Fibroblast of upper back skin (primary cell): ENCODE measurements at places on chromosomes 7 and 10.

- peak; percentile 42 for DNase-seq
These were observed 109.1 kb downstream of the MTERF1 start for GRCh38 chr7:91771394-91771793.

- DNase-seq, result peak; percentile 71
These were observed 34.2 kb downstream of the PARD3 start for GRCh38 chr10:34780818-34781380.

GRCh38 chr10:67914777-67915340, 30.4 kb downstream of the SIRT1 start:
- DNase-seq, result no peak

- peak; percentile 37 for DNase-seq
These were observed 15.2 kb upstream of the FRMPD2 start for GRCh38 chr10:48289501-48290238.

DNA sequence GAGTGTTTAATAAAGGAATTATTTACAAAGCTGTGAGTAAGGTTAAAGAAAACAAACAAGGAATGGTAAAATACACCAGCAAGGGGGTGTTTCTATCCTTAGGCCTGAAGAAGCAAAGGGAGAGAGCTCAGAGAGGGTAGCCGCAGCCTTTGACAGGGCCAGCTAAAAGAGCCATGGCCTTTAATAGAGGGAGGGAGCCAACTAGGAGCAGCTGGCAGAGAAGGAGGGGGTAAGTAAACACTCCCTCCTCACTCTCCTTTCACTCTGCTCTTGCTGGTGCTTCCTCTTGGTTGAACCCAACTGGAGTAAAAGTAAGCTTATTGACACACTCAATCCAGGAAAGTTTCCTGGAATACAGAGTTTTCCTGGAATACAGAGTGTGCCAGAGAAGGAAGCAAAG, 87.5 kb downstream of the CH25H start:
- no peak for DNase-seq

GRCh38 chr10:73577788-73578187, 13.4 kb downstream of the USP54 start:
- DNase-seq, result peak; percentile 31

DNA sequence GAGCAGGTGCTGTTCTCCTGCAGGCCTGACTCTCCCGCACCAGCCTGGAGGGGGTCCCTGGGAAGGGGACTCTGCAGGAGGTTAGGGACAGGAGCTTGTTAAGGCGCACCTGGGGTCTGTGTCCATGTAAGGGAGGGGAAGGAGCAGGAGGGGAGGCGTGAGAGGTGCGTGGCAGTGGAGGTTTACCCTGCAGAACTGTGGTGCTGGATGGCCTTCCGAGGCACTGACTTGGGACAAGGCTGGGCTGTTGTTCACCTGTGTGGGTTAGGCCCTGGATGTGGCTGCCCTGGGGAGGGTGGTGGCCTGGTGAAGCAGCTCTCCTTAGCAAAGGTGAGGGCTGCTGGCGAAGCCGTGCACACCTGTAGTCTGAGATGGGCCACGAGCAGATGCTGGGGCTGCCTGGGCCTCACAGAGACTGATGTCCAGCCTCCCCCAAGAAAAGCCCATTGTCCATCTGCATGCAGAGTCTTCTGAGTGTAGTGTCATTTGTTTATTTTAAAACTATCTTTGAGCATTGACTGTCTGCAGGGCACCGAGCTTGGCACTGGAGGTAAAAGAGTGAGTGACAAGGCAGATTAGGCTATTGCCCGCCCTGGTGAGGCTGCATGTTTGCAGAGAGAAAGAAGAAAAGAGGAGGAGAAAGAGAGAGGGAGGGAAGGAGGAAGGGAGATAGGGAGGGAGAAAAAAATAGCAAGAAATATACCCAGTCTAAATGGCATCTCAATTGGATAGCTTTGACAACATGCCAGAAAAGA, 225.3 kb downstream of the GLRX3 start:
- no peak for DNase-seq

GRCh38 chr10:112821663-112822062, 128.4 kb upstream of the TCF7L2 start:
- no peak for DNase-seq

DNA sequence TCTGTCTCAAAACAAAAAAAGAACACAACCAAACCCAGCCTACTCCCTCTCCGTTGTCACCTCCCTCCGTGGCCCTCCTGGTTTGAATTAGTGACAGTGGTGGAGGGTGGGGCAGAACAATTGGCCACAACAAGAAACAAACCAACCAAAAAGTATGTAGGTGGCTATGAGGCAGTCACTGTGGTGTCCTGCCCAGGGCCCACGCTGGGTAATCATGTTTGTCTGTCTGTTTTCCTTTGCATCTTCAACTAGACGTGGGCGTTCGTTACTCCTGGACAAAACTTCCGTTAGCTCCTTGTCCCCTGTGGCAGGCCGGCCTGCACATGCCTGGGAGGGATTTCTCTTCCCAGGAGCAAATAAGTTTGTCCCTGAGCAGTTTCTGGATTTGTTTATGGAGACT, 78.4 kb downstream of the XRCC2 start:
- no peak for DNase-seq

- peak; percentile 88 for DNase-seq
These were observed 224.1 kb downstream of the SLC25A13 start for GRCh38 chr7:96097835-96098234.

DNA sequence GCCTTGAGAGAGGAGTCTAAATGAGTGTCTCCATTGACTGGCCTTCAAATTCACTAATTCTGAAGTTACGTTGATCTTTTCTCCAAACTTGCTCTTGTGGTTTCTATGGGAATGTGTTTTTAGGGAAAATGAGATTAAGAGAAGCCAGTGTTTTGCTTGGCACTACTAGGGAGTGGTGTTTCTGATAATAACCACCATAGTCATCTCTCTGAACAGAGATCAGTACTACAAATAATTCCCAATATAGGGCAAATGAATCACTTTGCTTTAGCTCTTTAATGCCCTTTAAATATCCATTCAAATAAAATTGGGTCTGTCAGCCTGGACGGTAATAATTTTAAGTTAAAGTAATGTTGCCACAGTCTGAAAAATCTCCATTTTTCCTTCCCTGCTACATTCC, 90.8 kb downstream of the NRF1 start:
- DNase-seq, result peak; percentile 38

DNA sequence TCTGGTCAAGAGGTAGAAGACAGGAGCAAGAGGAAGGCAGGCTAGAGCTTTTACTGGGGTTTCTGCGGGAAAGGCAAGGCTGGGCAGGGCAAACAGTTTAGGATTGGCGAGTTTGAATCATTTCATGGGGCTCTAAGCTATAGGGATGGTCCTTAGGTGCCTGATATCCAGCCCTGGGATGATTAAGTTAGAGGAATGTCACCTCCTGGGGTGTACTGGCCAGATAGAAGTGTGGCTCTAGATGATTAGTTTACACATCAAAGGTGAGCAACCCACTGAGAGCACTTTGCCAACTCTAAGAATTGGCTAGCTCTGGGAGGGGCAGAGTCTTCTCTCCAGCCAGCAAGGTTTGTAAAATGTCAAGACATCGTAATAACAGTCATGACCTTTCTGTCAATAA, 52.4 kb downstream of the ZNF365 start:
- DNase-seq, result no peak

- DNase-seq, result peak; percentile 85
These were observed 154.1 kb downstream of the DGKB start for GRCh38 chr7:14748461-14748860.

DNA sequence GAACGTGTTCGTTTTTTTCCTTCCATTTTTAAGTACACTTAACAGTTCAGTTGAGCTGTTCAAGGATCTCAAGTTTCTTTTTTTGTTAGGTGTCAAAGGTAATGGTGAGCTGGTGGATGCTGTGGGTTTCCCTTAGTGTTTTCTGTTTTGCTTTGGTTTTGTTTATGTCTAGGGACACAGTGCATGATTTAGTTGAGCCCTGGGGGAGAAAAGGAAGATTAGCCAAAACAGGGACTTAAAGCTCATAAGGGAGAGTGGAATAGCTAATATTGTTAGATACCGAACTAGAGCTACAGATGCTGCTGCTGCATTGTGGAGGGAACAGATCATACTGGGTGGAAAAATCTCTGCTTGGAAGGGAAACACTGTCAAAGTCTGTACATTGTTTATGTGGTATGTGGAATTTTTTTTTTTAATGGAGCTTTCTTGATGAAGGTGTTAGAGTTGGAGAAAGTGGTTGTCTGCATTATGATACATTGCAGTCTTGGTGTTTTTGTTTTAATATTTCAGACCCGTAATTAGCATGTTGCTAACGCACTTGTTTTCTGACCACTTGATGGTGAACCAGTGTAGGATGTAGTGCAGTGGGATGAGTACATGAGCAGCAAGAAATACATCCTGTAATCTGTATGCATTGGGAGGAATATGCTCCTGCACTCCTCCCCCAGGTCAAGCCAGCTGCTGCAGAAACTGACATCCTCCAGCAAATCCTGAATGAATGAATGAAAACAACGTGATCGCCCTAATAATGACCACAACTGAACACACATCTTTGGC, 2.1 kb downstream of the GLCCI1 start:
- DNase-seq, result no peak

DNA sequence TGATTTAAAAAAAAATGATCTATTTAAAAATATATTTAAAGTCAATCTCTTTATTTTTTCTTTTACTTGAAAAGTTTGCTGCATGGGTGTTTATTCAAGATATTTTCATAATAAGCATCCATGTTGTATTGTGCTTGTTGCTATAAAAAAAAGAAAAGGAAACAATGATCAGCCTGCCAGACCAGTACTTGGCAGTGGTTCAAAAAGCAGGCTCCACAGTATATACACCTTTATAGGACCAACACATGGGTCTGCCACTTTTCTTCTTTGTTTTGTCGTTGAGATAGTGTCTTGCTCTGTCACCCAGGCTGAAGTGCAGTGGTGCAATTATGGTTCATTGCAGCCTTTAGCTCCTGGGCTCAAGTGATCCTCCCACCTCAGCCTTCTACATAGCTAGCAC, 228.0 kb downstream of the TWIST1 start:
- DNase-seq, result no peak

DNA sequence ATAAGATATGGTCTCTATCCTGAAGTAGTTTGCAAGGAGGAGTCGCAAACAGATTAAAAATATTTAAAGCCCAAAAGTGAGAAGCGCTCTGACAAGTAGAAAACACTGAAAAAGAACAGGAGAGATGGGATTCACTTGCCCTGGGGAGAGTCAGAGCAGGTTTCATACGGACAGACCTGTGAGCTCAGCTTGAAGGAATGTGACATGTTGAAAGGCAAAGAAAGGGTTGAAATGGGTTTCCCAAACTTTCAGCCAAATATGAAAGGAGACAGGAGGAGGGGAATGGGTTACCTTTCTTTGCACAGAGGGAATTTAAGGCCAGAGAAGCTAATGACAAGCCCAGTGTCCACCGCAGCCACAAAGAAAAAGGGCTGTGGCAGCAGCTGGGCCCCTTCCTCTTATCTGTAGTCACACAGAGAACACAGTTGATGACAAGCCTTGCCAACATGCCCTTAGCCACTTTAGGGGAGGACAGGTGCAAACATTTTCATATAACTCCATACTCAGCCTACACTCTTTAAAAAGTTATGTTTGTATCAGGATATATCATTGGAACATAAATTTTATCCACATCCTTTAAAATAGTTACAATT, 14.9 kb downstream of the HOXA1 start:
- DNase-seq, result peak; percentile 42

GRCh38 chr7:147052818-147053217, 936.2 kb downstream of the CNTNAP2 start:
- DNase-seq, result no peak

DNA sequence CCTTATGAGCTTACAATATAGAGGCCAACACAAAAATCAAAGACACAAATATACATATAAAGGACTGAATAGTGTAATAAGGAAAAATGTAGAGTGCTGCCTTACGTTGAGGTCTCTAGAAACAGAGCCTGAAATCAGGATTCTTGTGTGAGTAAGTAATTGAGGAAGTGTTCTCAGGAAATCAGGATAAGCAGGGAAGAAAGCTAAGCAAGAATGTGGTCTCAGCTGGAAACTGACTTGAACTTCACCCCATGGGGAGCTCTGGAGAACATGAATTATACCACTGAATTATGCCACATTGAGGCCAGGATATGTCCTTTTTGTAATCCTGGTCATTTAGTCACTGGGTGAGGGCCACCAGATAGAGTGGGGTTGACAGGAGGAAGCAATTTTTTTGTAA, 191.9 kb downstream of the ETV1 start:
- DNase-seq, result peak; percentile 8

DNA sequence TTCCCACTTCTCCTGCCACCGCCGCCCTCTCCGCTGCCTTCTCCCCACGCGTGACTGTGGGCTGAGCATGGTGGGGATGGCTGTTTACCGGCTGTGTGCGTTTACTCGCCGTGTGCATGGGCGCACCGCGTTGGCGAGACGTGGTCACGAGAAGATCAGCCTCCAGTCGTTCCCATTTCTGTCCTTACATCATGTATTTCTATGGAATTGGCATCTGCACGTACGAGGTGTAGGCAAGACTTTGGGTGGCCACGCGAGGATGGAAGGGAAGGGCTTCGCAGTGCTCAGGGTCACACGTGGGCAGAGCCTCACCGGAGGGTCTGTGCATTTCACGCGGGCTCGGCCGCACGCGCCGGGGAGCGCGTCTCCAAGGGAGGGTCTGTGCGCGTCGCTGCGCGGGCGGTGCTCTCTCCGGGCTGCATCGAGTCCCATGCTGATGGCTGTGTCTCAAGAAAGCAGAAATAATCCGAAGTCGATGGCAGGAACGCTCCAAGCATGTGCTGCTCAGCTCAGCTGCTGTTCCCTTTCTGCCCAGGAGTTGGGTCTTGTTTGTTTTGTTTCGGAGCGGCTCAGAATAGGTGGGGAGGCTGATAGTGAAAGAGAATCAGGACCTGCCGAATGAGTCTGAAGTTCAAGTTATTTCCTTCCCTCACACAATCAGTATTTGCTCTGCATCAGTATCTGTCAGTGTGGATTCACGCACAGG, 973 bp downstream of the CAMK1D start:
- DNase-seq, result peak; percentile 14

GRCh38 chr7:139630643-139631519, 107.4 kb downstream of the CLEC2L start:
- no peak for DNase-seq

GRCh38 chr7:80216996-80217842, 82.6 kb downstream of the GNAI1 start:
- DNase-seq, result no peak

- DNase-seq, result no peak
These were observed 279.7 kb upstream of the PLPP4 start for GRCh38 chr10:120177330-120177729.

DNA sequence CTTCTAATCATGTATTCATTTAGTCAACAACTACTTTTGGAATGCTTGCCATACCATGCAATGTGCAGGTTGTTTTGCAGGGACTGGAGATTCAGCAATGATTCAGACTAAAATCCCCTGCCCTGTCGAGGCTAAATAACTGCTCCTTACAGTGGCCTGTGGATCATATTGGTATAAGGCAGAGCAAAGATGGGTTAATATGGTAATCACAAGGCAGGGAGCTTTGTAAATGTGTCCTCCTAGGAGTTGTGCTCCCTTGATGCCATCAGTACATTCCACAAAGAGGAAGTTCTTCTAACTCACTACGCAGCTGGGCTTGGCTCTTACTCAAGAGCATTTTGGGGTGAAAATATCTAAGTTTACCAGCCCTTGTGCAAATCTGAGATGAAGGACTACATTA, 614 bp upstream of the IFIT2 start:
- peak; percentile 30 for DNase-seq

DNA sequence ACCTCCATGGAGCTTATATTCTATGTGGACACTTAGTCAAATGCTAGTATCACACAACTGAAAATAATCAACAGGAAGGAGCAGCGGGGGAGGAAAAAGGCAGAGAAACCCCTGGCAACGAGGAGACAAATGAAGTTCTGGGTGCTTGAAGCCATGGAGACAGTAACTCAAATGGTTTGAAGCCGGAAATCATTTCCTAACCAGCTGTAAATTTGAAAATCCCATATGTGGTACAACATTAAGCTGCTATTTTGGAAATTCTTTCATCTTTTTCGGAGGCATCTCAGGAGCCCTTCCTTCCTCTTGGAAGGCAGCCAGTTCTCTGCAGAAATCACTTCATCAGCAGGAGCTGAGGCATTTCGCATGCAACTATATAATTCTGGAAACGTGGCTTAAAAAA, 91.4 kb downstream of the PPP1R3C start:
- DNase-seq, result peak; percentile 90
